ENCODE measurements at places on chromosomes 3 and 15. TPM values are rescaled to one million over a fixed set of nuclear protein-coding genes. Genes with fewer than 3 reads are reported as not detected.

- H3K4me3 ChIP-seq, result no peak overlapping the region
- H3K4me1 ChIP-seq, result no peaks in the 10 kb centered on the region
- H3K27me3 ChIP-seq, result no peaks in the 10 kb centered on the region
- H3K27ac ChIP-seq, result no peak overlapping the region
Observed at GRCh38 chr3:126028096-126028495, 55.8 kb downstream of the SLC41A3 start.

DNA sequence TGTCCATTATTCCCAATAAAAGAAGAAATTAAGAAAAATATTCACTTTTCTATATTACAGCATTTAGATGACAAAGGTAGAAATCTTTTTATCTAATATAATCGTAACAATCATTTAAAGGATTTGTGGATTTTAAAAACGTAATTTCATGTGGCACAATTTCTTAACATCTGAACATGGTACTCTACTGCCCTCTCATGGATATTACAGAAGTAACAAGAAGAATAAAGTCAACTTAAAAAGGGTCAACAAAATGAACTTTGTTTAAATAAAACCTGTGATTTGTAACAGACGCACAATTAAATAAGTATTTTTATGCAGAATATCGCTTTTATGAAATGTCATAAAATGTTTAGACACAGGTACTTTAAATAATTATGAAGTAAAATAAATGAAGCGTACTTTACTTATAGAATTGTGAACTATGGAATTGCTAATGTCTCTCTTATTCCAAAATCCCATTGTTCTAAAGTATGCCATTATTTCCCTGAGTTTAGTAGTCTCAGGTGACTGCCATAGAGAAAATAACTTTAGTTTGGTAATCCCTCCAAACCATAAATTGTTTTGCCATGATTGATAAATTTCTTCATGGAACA is 366.8 kb upstream of the ZNF385D start:
- no peak for DNase-seq
- H3K4me1 ChIP-seq, result peaks cover 4% of the 10 kb centered on the region
- H3K4me3 ChIP-seq, result no peak overlapping the region

GRCh38 chr15:31442699-31443111 is 116.1 kb downstream of the KLF13 start:
- peaks cover 19% of the 10 kb centered on the region for H3K4me1 ChIP-seq
- DNase-seq, result no peak
- H3K4me3 ChIP-seq, result no peak overlapping the region
- no peaks in the 10 kb centered on the region for H3K36me3 ChIP-seq
- H3K27ac ChIP-seq, result peak overlapping the region; percentile 27

GRCh38 chr15:30922480-30923311 is 19.0 kb downstream of the FAN1 start:
- peaks cover 91% of the 10 kb centered on the region for H3K36me3 ChIP-seq
- H3K27ac ChIP-seq, result peak overlapping the region; percentile 72
- DNase-seq, result no peak

DNA sequence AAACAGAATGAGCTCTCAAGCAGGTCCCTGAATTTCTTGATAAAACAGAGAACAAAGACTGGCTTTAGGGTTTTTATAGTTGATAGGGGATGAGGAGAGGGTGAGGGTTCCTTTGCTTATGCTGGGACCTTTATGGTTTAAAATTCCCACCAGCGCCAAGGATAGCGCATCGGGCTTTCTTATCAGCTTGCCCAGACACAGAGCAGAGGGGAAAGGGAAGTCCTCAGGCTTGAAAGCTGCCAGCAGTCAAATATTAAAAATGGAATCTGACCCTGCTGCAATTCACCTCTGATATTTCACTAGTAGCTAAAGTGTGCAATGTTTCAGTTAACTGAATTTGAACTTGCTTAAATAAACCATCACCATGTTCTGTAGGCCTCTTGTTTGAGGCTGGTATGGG is 55.0 kb upstream of the EPHA3 start:
- no peak overlapping the region for H3K27ac ChIP-seq
- no peaks in the 10 kb centered on the region for H3K4me1 ChIP-seq
- H3K4me3 ChIP-seq, result no peak overlapping the region
- H3K36me3 ChIP-seq, result no peaks in the 10 kb centered on the region
- H3K27me3 ChIP-seq, result no peaks in the 10 kb centered on the region

- H3K4me3 ChIP-seq, result peak overlapping the region; percentile 89
- peak overlapping the region; percentile 93 for H3K27ac ChIP-seq
- H3K27me3 ChIP-seq, result no peaks in the 10 kb centered on the region
- DNase-seq, result peak; percentile 54
- peaks cover 13% of the 10 kb centered on the region for H3K36me3 ChIP-seq
- peaks cover 15% of the 10 kb centered on the region for H3K4me1 ChIP-seq
Observed at GRCh38 chr15:44729408-44730127, 6.8 kb upstream of the TRIM69 start.

GRCh38 chr3:156888576-156888975 is 62.4 kb downstream of the LEKR1 start:
- no peak overlapping the region for H3K4me3 ChIP-seq
- H3K36me3 ChIP-seq, result no peaks in the 10 kb centered on the region
- no peak for DNase-seq
- H3K27me3 ChIP-seq, result no peaks in the 10 kb centered on the region

- no peak overlapping the region for H3K4me3 ChIP-seq
- H3K27me3 ChIP-seq, result no peaks in the 10 kb centered on the region
- H3K27ac ChIP-seq, result no peak overlapping the region
- no peaks in the 10 kb centered on the region for H3K36me3 ChIP-seq
- peaks cover 10% of the 10 kb centered on the region for H3K4me1 ChIP-seq
- DNase-seq, result no peak
Observed at GRCh38 chr3:195249057-195249770, 21.7 kb downstream of the XXYLT1 start.

DNA sequence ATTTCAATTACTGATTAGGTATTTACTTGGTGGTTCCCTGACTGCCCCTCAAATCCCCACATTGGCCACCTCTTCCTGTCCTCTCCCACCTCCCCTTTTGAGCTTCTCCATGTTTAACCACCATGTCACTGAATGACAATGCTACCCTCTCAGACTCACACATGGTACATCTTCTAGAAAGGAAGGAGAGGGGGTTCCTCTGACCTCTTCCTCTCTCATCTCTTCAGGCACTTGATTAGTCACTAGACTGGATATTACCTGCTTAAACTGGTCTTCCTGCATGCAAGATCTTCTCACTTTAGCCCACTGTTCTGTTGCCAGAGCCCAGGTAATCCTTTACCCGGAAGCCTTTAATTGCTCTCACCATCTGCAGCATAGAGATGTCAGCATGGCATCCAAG is 64.9 kb downstream of the DIPK2A start:
- no peak for DNase-seq
- H3K27me3 ChIP-seq, result no peaks in the 10 kb centered on the region
- no peaks in the 10 kb centered on the region for H3K36me3 ChIP-seq
- peaks cover 8% of the 10 kb centered on the region for H3K4me1 ChIP-seq
- H3K4me3 ChIP-seq, result no peak overlapping the region

- H3K27me3 ChIP-seq, result no peaks in the 10 kb centered on the region
- peak; percentile 41 for DNase-seq
- H3K4me1 ChIP-seq, result peaks cover 18% of the 10 kb centered on the region
- H3K27ac ChIP-seq, result no peak overlapping the region
Observed at GRCh38 chr3:129614927-129615363, 8.5 kb upstream of the PLXND1 start.

GRCh38 chr3:66538390-66538789 is 37.6 kb upstream of the LRIG1 start:
- H3K4me3 ChIP-seq, result no peak overlapping the region
- H3K27ac ChIP-seq, result no peak overlapping the region
- H3K27me3 ChIP-seq, result no peaks in the 10 kb centered on the region
- DNase-seq, result no peak
- peaks cover 8% of the 10 kb centered on the region for H3K4me1 ChIP-seq

DNA sequence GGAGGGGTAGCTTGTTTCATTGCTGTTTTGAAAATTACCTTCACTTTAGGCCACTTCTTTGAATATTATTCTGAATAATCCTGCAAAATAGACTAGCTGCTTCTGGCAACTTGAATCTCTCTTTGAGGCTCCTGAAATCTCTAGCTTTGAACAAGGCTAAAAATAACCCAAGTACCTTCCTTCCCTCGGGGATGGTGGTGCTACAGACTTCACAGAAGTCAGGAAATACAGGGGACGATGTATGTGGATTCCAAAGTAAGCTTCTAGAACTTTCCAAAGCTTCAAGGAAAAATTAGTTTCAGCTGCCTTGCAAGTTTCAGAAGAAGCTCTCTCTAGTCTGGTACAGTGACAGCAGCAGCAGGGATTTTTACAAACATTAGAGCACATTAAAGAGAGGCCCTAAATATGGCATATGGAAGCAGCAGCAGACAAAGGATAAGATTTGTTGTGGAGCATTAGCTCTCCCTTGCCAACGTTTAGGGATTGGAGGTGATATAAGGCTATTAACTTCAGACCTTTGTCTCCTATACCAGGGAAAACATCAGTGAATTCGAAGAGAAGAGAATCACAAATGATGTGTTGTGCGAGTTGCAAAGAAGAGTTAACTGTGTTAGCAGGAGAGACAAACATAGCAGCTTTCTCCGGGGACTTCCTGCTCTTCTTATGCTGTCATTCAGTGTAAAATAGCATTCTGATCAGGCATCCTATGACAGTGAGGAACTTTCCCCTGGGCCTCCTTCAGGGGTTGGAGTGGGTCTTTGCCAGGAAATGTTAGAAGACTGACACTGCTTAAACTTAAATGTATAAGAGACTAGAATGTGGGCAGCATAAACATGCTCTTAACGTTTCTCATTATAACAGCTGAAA is 783.0 kb upstream of the ARPP21 start:
- H3K4me1 ChIP-seq, result no peaks in the 10 kb centered on the region
- H3K27me3 ChIP-seq, result no peaks in the 10 kb centered on the region
- H3K36me3 ChIP-seq, result no peaks in the 10 kb centered on the region
- H3K27ac ChIP-seq, result no peak overlapping the region
- no peak for DNase-seq

- peaks cover 23% of the 10 kb centered on the region for H3K4me1 ChIP-seq
- H3K27me3 ChIP-seq, result peaks cover 2% of the 10 kb centered on the region
- H3K36me3 ChIP-seq, result no peaks in the 10 kb centered on the region
- H3K27ac ChIP-seq, result peak overlapping the region; percentile 23
Observed at GRCh38 chr3:13019243-13020095, 53.8 kb downstream of the IQSEC1 start.

- H3K36me3 ChIP-seq, result peaks cover 74% of the 10 kb centered on the region
- no peaks in the 10 kb centered on the region for H3K4me1 ChIP-seq
- no peaks in the 10 kb centered on the region for H3K27me3 ChIP-seq
- no peak for DNase-seq
Observed at GRCh38 chr3:130973406-130973805, 53.2 kb downstream of the ASTE1 start.

- H3K4me1 ChIP-seq, result no peaks in the 10 kb centered on the region
- no peaks in the 10 kb centered on the region for H3K27me3 ChIP-seq
- H3K36me3 ChIP-seq, result no peaks in the 10 kb centered on the region
- no peak for DNase-seq
- H3K27ac ChIP-seq, result no peak overlapping the region
- no peak overlapping the region for H3K4me3 ChIP-seq
Observed at GRCh38 chr3:9549600-9549999, 4.0 kb downstream of the LHFPL4 start.

DNA sequence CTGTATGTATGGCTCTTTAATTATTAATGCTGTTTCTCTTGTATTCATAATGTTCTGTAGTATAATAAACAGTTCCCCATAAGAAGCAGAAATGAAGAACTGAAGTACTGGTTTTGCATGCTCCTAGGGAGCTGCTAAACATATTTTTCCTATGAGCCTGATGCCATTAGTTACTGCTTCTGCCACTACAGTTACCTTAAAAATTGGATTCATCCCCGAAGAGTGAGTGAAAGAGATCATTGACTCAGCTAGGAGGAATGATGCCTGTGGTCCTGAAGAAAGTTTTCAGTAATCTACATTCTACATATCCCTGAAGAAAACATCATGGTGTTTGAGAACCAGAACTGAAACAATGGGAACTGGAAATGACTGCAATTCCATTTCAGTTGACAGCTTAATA is 37.1 kb upstream of the ST3GAL6 start:
- no peak overlapping the region for H3K4me3 ChIP-seq
- no peaks in the 10 kb centered on the region for H3K27me3 ChIP-seq
- no peak for DNase-seq
- H3K4me1 ChIP-seq, result no peaks in the 10 kb centered on the region
- H3K27ac ChIP-seq, result no peak overlapping the region
- no peaks in the 10 kb centered on the region for H3K36me3 ChIP-seq

DNA sequence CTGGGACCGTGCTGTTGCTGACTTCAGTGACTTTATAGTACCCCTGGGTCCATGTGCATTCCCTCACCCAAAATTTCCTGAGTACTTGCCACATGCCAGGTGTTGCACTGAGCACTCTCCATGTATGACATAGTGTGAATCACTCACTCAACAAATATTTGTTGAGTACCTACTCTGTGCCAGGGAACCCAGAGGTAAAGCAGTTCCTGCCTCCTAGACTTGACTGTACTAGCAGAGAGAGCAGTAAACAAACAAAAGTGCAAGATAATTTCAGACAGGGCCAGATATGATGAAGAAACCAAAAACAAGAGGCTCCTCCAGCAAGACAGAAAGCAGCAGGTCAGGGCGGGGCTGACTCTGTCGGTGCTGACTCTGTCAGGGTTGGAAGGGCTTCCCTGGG is 12.2 kb downstream of the TGM4 start:
- H3K4me1 ChIP-seq, result no peaks in the 10 kb centered on the region
- H3K36me3 ChIP-seq, result no peaks in the 10 kb centered on the region
- H3K4me3 ChIP-seq, result no peak overlapping the region
- H3K27ac ChIP-seq, result no peak overlapping the region
- no peaks in the 10 kb centered on the region for H3K27me3 ChIP-seq

DNA sequence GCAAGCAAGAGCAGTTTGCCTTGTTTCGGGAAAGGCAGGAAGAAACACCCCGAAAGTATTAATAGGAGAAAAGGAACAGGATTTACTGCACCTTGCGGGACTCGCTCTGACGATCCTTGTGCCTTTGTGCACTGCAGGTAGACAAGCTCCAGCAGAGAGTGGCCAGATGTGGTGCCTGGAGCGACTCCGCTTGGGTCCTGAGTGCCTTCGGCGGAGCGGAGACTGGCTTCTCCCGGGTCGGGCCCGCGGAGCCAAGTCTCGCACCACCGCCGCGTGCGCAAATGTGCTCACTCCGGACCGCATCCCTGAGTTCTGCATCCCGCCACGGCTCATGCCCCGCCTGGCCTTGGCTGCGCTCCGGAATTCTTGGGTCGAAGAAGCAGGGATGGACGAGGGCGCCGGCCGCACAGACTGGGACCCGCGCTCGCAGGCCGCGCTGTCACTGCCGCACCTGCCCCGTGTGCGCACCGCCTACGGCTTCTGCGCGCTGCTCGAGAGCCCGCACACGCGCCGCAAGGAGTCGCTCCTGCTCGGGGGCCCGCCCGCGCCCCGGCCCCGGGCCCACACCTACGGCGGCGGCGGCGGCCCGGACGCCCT is 769 bp downstream of the C2CD4A start:
- no peaks in the 10 kb centered on the region for H3K36me3 ChIP-seq
- DNase-seq, result peak; percentile 64
- peak overlapping the region; percentile 63 for H3K4me3 ChIP-seq

GRCh38 chr3:48493203-48493501 is 10.8 kb downstream of the SHISA5 start:
- no peaks in the 10 kb centered on the region for H3K4me1 ChIP-seq
- no peak overlapping the region for H3K27ac ChIP-seq
- DNase-seq, result no peak
- peaks cover 28% of the 10 kb centered on the region for H3K36me3 ChIP-seq

- no peaks in the 10 kb centered on the region for H3K27me3 ChIP-seq
- no peaks in the 10 kb centered on the region for H3K36me3 ChIP-seq
- no peak overlapping the region for H3K4me3 ChIP-seq
- H3K4me1 ChIP-seq, result no peaks in the 10 kb centered on the region
- DNase-seq, result no peak
Observed at GRCh38 chr3:190848870-190849269, 13.6 kb downstream of the GMNC start.

ABI3BP gene
- total RNA-seq, result 6.9 TPM

PLSCR2 gene
- not detected for total RNA-seq

CSNK1G1 gene
- total RNA-seq, result 7.5 TPM

WDR93 gene
- not detected for total RNA-seq

SLITRK3 gene
- not detected for total RNA-seq

NUTM1 gene
- total RNA-seq, result not detected

SGO1 gene
- total RNA-seq, result not detected

KNL1 gene
- total RNA-seq, result 0.04 TPM

CACNA2D2 gene
- total RNA-seq, result 0.56 TPM

Measured in psoas muscle (tissue), 8 donors.